Mammary microvascular endothelial cell (primary cell): ENCODE measurements at places on chromosomes 1 and 21. TPM values are rescaled to one million over a fixed set of nuclear protein-coding genes. Genes with fewer than 3 reads are reported as not detected.

Gene HECTD3
- 42.4 and 45.8 TPM in 2 replicates for total RNA-seq

Gene SLAMF9
- not detected in 2 replicates for total RNA-seq

Gene CD101
- 0.10 TPM in 1 of 2 replicates, not detected in the other for total RNA-seq

Gene BROX
- total RNA-seq = 41.5 and 48.9 TPM in 2 replicates

Gene FMO5
- 0.30 and 1.3 TPM in 2 replicates for total RNA-seq

Gene EFNA3
- 0.64 and 0.80 TPM in 2 replicates for total RNA-seq

Gene CTH
- 1.3 and 1.4 TPM in 2 replicates for total RNA-seq

Gene ST6GALNAC3
- 28.4 and 42.7 TPM in 2 replicates for total RNA-seq

Gene PRXL2B
- 50.7 and 59.6 TPM in 2 replicates for total RNA-seq

Gene CD58
- 9.7 and 19.7 TPM in 2 replicates for total RNA-seq

Gene BGLAP
- total RNA-seq = not detected in 2 replicates

Gene SEC16B
- 1.1 and 1.4 TPM in 2 replicates for total RNA-seq

Gene HSD3B1
- total RNA-seq = not detected in 2 replicates

Gene TMCC2
- total RNA-seq = 2.3 and 4.7 TPM in 2 replicates

Gene LPAR3
- not detected in 2 replicates for total RNA-seq

Gene PMVK
- total RNA-seq = 11.4 and 13.8 TPM in 2 replicates

Gene RSPH1
- not detected in 2 replicates for total RNA-seq

Gene GBP5
- 0.27 and 0.84 TPM in 2 replicates for total RNA-seq

Gene TMEM240
- 0.69 and 1.7 TPM in 2 replicates for total RNA-seq

Gene HSD3B2
- not detected in 2 replicates for total RNA-seq

Gene AMY1C
- total RNA-seq = not detected in 2 replicates
